NCI-H69 (cell line): ENCODE measurements at places on chromosomes 1 and 21.

GRCh38 chr21:43864313-43864961, 586 bp upstream of the AGPAT3 start:
- peak; percentile 91 for DNase-seq

GRCh38 chr1:185568155-185569123, 165.8 kb upstream of the HMCN1 start:
- no peak for DNase-seq

GRCh38 chr1:213443415-213443814, 392.4 kb downstream of the RPS6KC1 start:
- no peak for DNase-seq

- DNase-seq: peak; percentile 22
These were observed 34.7 kb downstream of the USH2A start for GRCh38 chr1:216388558-216388957.

- DNase-seq: peak; percentile 14
These were observed 294.0 kb upstream of the C1orf87 start for GRCh38 chr1:60367532-60367931.

GRCh38 chr1:195820925-195821324, 787.3 kb downstream of the KCNT2 start:
- no peak for DNase-seq

- DNase-seq: no peak
These were observed 258.3 kb downstream of the SRGAP2C start for GRCh38 chr1:121443001-121443540.

DNA sequence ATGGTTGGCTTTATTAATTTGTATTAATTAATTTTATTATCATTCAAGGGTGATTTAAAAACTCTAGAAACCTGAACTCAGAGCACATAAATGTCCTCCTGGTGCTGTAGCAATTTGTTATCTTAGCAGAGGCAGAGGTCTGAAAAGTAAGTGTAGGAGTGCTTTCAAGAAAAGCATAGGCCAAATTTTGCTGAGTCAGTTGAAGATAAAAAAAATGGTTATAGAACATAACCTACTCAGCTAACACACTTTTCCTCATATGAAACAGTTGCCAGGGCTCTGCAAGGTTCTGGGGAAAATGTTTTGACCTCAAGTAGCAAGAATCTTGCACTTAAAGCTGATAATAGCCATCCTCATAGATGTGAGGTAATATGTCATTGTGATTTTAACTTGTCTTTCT, 53.5 kb upstream of the CHODL start:
- no peak for DNase-seq

DNA sequence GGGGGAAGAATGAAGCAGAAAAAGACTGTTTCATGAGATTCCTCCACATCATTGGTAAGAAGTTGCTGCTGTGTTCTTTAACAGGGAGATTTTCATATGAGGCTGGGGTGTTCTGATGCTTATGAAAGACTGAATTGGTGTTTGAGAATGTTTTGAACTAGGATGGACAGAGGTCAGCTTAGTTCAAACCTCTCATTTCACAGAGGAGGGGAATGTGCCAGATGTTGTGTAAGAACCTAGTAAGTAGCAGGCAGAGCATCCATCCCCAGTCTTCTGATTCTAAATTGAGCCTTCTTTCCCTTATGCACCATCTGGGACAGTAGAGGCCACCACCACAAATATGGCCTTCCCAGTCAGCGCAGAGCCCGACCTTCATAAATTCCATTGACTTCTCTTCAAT, 43.7 kb downstream of the SAMD13 start:
- no peak for DNase-seq

- DNase-seq: no peak
These were observed 1.7 kb downstream of the MPZ start for GRCh38 chr1:161307892-161308638.

GRCh38 chr1:45518910-45519309, 2.8 kb downstream of the PRDX1 start:
- DNase-seq: peak; percentile 33

DNA sequence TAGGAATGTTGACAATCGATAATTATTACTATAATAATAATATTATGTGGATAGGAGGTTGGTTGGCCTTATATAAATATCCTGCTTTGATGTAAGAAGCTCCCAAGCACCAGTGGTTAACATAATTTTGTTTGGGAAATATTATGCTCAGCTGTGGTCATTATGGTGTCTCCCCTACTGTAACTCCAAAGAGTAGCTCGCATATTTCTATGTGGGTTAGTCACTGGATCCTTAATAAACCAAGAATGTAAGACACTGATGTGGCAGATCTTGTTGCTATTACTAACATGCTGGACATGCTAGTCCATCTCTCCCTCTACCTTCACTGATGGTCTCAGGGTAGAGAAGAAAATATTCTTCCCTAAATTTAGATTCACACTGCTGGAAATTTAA, 79.2 kb upstream of the RALGPS2 start:
- no peak for DNase-seq

DNA sequence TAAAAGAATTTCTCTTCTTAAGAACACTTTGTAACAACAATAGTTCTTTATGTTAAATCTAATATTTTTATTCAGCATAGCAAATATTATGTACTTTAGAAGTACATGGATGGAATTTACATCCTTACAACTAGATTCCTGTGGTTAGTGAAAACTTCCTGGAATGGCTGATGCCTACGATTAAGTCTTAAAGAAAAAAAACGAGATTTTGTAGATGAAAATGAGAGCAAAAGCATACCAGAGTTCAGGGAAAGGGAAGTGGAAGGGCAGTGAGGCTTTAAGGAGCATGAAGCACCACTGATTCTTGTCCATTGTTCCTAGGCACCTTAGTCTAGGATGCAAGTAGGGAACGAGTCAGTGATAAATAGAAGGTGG, 26.7 kb downstream of the CFH start:
- DNase-seq: no peak

GRCh38 chr1:96362623-96363022, 359.0 kb upstream of the PTBP2 start:
- DNase-seq: no peak

GRCh38 chr1:20603504-20604464, 14.9 kb downstream of the CDA start:
- no peak for DNase-seq

DNA sequence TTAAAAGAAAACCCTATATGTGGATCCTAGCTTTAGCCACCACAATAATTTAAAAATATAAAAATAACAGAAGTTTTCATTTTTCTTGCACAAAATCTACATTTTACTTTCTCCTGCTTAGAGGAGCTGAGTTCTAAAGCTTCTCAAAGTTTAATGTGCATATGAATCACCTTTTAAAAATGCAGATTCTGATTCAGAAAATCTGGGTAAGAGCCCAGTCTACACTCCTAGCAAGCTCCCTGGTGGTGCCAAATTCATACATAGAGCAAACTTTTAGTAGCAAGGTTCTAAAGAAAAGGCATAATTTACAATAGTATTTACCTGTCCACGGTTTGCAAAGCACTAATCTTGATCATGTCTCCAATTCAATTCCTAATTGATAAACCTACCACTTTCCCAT, 19.3 kb downstream of the RSBN1 start:
- no peak for DNase-seq

- no peak for DNase-seq
These were observed 224.1 kb downstream of the SLC45A1 start for GRCh38 chr1:8541961-8542521.

DNA sequence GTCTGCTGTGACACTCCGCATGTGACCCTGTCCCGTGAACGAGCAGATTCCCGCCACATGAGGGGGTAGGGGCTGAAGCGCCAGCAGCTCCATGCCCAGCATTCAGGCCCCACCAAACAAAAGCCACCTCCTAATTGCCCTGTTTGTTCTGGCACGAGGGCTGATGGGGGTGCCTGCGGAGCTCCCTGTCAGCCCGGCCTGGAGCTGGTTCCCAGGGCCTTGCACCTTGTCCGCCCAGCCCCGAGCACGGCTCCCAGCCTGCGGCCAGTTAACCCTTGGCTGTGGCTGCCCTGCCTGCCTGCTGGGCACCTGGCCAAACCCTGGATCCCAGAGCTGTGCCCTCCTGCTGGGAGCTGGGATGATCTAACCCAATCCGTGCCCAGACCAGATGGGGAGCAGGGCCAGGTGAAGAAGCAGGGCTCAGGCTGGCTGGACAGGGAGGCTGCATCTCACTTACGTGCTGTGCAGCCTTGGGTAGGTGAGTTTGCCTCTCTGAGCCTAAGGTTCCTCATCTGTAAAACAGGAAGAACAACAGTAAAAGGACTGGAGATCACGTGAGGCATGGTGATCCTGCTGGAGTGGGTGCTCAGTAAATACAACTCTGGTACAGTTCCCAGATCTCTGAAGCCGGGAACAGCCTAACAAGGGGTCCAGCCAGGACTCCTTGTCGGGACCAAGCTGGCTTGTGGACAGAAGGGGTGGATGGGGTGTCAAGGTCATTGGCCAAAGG, 110.9 kb upstream of the IFFO2 start:
- DNase-seq: peak; percentile 68

GRCh38 chr1:234760303-234760723, 150.3 kb upstream of the IRF2BP2 start:
- peak; percentile 60 for DNase-seq

- no peak for DNase-seq
These were observed 77.0 kb downstream of the ZMYM4 start for GRCh38 chr1:35345439-35345981.

DNA sequence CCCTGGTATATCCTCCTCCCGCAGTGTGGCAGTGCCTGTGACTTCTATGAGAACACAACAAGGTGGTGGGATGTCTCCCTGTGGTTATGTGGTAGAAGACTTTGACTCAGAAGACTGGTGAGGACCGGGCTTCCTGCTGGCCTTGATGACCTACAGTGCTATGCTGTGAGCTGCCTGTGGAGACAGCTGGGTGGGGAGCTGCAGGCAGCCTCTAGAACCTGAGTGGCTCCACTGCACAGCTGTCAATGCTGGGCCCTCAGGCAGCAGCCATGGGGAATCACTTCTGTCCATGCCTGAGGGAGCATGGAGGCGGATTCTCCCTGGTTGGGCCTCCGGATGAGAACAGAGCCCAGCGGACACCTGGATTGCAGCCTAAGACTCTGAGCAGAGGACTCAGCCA, 14.9 kb downstream of the SLC1A7 start:
- peak; percentile 19 for DNase-seq

GRCh38 chr1:37233606-37234005, 199.3 kb upstream of the GRIK3 start:
- peak; percentile 15 for DNase-seq

DNA sequence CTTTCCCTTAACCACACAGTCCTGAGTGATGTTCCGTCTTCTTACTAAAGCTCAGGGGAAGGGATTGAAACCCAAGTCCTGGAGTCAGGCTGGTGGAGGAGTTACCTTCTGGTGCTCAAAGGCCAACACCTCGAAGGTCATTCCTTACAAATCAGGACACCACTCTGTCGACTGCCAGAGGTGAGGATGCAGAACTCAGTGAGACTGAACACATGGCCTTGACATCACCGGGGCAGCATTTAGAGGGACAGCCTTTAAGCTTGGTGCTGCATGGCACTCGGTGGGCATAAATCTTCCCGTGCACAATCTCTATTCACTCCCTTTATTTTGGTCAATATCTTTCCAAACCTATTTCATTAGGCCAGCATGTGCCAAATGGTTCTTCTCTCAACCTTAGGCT, 130.9 kb downstream of the ASTN1 start:
- no peak for DNase-seq
